Progenitor cell of endocrine pancreas (in vitro differentiated cells): ENCODE measurements at places on chromosomes 1 and 21.

DNA sequence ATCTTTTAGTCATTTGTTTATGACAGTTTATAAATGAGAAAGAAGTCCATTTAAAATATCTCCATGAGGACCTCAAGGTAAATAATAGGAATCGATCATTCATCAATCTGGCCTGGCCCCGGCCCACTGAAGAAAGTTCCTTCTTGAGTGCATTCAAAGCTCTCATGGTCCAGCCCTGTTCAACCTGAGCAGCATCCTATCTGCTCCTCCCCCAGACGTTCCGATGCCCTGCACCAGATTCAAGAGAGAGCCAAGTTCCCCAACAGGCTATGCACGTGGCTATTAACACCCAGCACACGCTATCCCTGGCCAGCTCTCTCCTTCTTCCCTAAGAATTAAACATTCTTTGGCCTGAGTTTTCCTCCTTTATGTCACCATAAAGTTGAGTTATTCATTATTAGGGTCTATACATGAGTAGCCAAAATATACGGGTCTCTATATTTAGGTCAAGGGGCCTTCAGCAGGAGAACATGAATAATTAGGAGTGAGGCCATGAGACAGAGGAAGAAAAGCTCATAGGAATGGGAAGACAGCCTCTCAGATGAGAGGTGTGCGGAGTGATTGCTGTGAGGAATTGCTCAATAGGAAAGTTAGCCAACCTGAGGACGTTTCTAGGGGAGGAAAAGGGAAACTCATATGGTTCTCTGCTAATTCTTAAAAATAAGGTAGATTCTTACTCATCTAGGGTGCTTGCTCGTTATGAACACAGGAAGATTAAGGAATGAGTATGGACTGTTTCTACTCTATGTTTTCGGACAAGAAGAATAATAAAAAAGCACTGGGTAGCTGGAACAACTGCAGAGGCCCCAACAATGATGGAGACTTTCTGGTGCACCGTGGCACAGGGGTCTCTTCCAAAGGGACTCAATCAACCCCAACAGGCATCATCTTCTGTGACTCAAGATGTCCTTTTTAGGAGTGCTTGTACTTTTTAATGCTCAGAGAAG lies 23.6 kb downstream of the RUNX1 start:
- DNase-seq = no peak

DNA sequence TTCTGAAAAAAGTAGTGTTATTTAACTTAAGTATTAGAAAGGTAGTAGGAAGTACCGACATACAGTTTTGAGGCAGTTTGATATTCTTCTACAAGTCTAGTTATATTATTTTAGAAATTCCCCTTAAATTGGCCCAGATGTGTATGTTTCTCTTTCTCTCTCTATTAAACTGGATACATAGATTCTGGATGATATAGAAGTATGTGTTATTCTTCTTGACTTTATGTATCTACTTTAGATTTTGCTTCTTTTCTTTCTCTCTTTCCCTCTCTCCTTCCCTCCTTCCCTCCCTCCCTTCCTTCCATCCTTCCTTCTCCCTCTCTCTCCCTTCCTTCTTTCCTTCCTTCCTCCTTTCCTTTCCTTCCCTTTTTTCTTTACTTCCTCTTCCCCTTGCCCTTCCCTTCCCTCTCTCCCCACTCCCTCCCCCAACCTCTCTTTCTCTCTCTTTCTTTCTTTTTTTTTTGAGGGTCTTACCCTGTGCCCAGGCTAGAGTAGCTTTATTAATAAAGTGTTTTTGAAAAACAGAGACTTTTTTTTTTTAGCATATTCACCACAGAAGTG lies 124.3 kb downstream of the OSBPL9 start:
- no peak for DNase-seq

- no peak for DNase-seq
These were observed 5.6 kb downstream of the SLC5A9 start for GRCh38 chr1:48228156-48228555.

- no peak for DNase-seq
These were observed 128.3 kb upstream of the C1orf21 start for GRCh38 chr1:184258525-184258924.

DNA sequence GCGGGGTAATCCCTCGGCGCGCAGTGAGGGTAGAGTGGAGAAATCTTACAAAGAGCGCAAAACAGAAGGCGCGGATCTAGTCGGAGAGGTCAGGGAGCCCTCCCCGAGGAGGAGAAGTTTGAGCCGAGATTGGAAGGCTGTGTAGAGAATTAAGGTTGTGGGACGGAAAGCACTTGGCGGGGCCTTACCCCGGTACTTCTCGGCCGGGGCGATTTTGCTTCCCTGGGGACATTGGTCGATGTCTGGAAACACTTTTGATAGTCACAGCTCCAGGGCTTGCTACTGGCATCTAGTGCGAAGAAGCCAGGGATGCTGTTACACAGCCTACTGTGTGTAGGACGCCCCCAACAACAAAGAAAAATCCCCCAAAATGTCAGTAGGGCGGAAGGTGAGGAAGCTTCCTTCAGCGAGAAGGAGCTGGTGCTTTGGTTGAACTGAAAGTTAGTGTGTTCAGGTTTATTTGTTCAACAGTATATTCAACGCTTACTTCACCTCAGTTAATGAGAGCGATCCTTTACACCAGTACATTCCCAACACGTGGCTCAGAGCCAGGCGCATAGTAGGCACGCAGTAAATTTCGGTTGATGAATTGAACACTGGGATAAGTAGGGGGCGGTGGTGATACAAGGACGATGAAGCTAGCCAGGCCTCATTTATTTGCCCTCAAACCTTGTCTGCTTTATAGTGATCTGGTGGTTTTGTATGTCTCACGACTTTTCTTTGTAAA lies 807 bp downstream of the CEP85 start:
- peak; percentile 18 for DNase-seq

DNA sequence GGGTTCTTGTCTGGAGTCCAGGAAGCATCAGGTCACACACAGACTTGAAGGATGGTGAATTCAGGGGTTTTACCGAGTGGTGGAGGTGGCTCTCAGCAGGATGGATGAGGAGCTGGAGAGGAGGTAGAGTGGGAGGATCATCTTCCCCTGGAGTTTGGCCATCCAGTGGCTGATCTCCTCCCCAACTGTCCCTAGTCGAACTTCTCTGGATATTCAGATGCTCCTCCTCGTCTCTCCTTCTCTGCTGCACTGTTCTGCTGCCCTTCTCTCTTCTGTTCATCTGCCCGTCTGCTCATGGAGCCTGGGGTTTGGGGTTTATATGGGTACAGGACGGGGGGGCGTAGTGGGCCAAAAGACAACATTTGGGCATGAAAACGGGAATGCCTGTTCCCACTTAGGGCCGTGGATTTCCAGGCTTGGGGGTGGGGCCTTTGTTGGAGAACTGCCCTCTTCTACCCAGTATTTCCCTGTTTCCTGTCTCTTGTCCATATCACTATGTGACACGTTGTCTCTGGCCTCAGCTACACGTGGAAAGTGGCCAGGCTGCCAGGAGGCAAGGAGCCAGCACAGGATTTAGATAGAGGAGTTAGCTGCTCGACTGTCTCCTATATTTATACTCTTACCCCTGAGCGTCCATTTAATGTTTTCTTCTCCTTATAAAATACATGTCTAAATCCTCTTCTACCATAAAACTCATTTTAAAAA lies 76.7 kb downstream of the SIPA1L2 start:
- no peak for DNase-seq

GRCh38 chr1:184748740-184749139 lies 5.9 kb downstream of the EDEM3 start:
- no peak for DNase-seq

- no peak for DNase-seq
These were observed 41.1 kb downstream of the EPHA2 start for GRCh38 chr1:16114527-16115467.

- no peak for DNase-seq
These were observed 462.6 kb upstream of the RUNX1 start for GRCh38 chr21:35511696-35512162.

- DNase-seq = no peak
These were observed 220.1 kb downstream of the SDCCAG8 start for GRCh38 chr1:243475966-243476365.

DNA sequence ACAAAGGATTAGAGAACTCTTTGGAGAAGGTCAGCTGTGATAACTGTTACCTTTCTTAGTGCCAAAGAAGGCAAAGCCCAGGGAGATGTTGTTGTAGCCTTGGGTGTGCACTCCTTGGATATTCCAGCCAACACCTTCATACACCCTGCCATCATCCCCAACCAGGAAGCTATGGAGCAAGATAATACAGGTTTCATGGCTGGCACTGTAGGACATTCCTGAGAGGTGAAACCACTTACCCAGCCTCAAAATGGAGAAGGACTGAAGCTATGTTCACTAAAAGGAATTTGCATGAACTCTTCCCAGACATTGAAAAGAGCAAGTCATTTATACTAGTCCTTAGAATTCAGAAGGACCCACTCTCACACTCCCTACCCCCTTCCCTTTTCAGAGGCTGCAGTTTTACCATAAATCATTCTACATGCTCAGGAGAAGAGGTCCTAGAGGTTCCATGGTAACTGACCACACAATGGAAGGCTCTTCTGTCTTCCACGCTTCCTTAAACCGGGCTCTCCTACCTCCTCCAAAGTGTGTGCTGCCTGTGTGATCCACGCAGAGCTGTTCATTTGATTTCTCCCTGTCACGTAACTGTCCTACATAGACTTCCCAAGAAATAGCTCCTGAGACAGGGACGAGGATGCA lies 5.5 kb downstream of the PGLYRP4 start:
- DNase-seq = no peak

- DNase-seq = no peak
These were observed 13.3 kb upstream of the TFF1 start for GRCh38 chr21:42379426-42380215.

GRCh38 chr21:45640001-45640887 lies 3.3 kb upstream of the PCBP3 start:
- no peak for DNase-seq

DNA sequence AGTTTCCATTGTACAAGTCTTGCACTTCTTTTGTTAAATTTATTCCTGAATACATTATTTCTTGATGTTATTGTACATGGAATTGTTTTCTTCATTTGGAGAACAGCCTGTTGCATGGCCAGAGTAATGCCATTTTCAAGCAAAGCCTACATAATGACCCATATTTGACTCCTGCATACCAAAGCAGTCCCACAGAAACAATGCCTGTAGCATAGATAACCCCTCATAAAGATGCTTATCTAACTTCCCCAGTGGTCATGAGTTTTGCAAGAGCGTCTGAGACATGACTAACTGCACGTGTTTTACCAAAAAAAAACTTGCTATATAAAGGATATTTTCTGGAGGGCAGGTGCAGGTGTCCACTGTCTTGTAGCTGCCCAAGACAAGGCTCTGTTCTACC lies 30.3 kb upstream of the RLF start:
- no peak for DNase-seq

DNA sequence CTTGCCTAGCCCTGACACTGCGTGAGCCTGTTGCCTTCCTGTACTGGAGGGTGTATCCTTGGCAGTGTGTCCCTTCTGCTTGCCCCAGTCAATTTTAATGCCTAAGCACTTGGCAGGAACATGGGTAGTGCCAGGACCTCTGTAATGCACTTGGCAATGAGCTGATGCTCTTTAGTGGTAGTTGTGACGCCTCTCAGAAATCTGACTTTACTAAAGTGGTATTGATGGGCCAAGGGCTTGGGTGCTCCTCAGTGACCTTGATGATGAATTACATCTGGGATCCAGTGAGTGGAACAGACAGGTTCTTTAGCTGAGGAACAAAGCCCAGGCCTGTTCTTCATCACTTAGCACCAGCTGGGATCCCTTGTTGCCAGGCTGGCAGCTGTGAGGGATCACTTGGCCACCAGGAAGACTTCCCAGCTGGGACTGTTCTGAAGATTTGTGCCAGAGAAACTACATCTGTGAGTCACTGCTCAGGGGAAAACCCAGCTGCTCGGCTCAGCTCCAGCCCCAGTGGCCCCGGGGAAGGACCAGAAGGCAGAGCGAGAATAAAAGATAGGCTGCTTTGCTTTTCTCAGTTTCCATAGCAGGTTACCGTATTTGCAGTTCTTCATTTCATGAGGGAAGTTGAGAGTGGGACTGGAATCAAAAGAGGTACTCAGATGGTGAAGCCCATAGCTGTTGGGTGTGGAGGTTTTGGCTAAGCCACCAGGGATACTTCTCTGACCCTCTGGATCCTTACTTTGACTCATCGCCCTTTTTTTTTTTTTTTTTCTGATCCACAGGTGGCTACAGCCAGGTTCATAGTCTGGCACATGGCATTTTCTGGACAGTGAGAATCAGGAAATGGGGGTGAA lies 28.5 kb upstream of the KCNA2 start:
- no peak for DNase-seq

GRCh38 chr1:27716262-27716895 lies 9.4 kb upstream of the FAM76A start:
- no peak for DNase-seq

DNA sequence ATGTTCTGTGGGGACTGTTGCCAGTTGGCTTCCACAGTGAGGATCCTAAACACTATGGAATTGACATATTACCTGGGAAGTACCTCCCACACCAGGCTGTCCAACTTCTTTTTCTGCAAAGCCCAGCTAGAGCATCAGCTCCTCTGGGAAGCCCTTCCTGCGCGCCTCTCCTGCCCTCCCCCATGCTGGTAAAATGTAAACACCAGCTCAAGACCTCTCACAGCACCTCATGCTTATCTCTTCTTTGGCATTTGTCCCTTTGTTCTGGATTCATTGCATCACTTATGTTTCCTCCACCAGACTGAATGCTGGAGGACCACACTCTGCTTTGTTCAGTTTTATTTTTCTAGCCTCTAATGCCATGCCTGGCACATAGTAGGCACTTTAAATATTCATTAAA lies 172.1 kb downstream of the HHAT start:
- DNase-seq = no peak

GRCh38 chr1:157517016-157517415 lies 35.3 kb downstream of the FCRL5 start:
- no peak for DNase-seq

DNA sequence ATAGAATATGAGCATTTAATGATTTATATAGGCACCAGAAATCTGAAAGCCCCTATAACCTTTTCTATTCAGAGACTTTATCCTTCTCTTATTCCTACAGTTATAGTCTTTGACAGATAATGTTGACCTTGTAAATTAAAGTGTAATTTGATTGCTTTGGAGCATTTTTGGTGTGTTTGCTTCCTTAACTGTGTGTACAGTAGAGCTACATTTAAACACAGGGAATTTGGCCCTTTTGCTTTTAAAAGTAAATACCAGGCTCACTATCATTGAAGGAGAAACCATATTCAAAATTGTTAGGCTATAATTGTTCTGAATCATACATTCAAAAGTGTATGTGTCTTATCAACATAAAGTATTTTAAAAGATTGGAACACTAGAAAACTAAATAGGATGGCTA lies 33.0 kb downstream of the STXBP3 start:
- no peak for DNase-seq

- no peak for DNase-seq
These were observed 280.4 kb downstream of the SETD4 start for GRCh38 chr21:35779690-35780570.

DNA sequence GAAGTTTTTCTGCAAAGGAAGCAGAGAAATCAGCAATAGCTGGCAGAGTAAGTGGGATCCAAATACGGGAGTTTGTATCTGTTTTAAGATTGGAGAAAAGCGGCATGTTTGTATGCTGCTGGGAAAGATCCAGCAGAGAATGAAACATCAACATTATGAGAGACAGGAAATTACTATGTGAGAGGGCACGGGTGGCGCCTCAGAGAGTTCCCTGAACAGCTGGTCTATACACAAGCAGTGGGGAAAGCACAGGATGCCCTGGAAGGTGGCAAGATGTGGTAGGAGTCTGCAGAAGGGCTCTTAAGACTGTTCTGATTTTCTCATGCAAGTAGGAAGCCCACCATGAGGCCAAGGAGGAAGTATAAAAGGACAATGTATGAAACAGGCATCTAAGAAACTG lies 130.4 kb downstream of the RERE start:
- no peak for DNase-seq
